ENCODE measurements at places on chromosomes 4 and X. TPM values are rescaled to one million over a fixed set of nuclear protein-coding genes. Genes with fewer than 3 reads are reported as not detected.
A peak's percentile ranks its signal among the peaks of the same experiment; 100 is the strongest.

The IL2 gene
- polyA plus RNA-seq = not detected

The MSX1 gene
- polyA plus RNA-seq = 3.0 TPM

The BMX gene
- polyA plus RNA-seq = not detected

The GLOD5 gene
- polyA plus RNA-seq = 12.6 TPM

The APBB2 gene
- polyA plus RNA-seq = 13.4 TPM

The DUX4 gene
- polyA plus RNA-seq = not detected

The TFE3 gene
- 32.8 TPM for polyA plus RNA-seq

The FGG gene
- polyA plus RNA-seq = 1.8 TPM

The PCDH18 gene
- polyA plus RNA-seq = 2.2 TPM

The LARP1B gene
- 9.3 TPM for polyA plus RNA-seq

DNA sequence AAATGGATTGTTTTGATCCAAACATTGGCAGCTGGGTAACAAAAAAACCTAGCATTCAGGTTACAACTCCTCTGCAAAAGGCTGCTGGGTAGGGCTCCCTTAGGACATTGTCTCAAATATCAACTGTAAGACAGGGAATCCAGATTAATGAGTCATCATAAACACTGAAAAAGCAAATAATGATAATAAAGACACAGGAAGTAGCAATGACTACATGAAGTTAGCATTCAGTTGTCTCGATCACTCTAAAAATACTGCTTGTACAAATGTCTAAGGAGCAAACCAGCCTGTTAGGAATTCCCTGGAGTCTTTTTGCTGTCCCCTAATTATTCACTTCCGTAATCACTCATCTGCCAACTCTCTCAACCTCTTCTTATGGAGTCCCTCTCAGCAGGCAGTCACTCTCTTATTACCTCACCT, 259.2 kb downstream of the GPC3 start:
- no peaks in the 10 kb centered on the region for H3K4me1 ChIP-seq
- no peak for DNase-seq
- no peak overlapping the region for H3K4me3 ChIP-seq
- H3K27me3 ChIP-seq = no peaks in the 10 kb centered on the region
- no peaks in the 10 kb centered on the region for H3K36me3 ChIP-seq
- no peak overlapping the region for H3K27ac ChIP-seq

DNA sequence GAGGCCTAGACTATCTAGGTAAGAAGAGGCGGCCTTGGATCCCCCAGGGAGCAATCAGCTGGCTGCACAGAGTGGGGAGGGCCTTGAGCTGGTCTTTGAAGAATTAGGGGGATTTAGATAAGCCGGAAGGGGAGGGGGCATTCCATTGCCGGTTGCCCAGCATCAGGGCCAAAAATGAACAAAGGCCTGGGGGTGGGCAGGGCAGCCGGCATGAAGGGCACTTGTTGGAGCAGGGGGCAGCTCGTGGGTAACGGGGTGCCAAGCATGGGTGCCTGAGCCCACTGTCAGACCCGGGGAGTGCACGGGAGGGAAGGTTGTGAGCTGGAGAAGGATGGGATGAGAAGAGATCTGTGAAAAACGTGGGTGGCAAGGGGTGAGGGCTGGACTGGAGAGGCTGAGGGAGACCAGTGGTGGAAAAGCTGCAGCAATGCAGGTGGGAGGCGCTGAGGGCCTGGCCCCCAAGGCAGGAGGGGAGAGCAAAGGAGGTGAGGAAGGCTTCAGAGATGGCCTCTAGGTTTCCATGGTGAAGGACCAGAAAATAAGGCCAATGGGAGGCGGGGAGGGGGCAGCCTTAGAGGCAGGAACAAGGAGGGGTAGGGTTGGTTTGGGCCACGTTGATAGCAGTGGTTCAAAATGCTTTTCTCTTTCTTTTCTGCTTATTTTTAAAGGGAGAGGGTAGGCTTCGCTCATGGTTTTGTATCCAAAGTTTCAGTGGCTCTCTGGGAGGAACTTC, 8.6 kb downstream of the KLF3 start:
- peak overlapping the region; percentile 86 for H3K27ac ChIP-seq
- H3K36me3 ChIP-seq = no peaks in the 10 kb centered on the region
- peaks cover 50% of the 10 kb centered on the region for H3K4me1 ChIP-seq
- H3K27me3 ChIP-seq = no peaks in the 10 kb centered on the region

DNA sequence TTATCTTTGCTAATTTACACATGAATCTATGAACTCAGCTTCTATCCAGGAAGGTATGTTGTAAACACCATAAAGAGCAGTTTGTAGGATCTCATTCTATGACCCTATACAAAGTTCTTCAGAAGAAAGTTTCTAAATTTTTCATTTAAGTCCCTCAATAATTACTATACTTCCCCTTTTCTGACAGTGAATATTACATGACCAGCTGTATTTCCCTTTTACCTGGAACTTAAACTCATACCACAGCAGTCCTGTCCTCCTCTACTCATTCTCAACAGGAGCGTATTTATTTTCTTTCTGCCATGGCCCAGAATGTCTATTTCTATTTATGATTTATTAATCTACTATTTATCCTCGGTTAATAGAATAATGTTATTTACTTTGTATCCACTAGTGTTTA, 15.8 kb downstream of the RASGEF1B start:
- no peaks in the 10 kb centered on the region for H3K27me3 ChIP-seq
- H3K36me3 ChIP-seq = peaks cover 7% of the 10 kb centered on the region
- no peak for DNase-seq
- H3K27ac ChIP-seq = no peak overlapping the region

DNA sequence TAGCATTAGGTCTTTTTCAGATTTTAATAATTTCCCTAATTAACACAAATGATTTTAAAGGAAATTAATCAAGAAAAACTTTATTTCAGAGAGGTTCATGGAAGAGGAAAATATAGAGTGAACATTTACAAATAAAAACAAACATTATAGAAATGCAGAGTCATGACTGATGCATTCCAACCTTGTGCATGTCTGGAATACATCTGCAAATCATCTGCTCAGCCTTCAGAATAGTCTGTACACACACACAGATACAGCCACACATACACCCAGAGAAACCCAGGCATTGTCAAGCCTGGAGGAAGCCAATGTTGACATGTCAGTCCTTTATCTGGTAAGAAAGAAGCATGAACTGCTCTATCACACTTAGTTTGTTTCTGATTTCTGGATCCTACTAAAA, 61.3 kb upstream of the NFKB1 start:
- DNase-seq = peak; percentile 27
- no peak overlapping the region for H3K4me3 ChIP-seq
- no peaks in the 10 kb centered on the region for H3K27me3 ChIP-seq
- H3K4me1 ChIP-seq = peaks cover 5% of the 10 kb centered on the region
- H3K36me3 ChIP-seq = no peaks in the 10 kb centered on the region
- H3K27ac ChIP-seq = no peak overlapping the region

GRCh38 chr4:78069319-78069718, 12.2 kb downstream of the FRAS1 start:
- no peaks in the 10 kb centered on the region for H3K36me3 ChIP-seq
- H3K27ac ChIP-seq = no peak overlapping the region
- H3K4me3 ChIP-seq = no peak overlapping the region
- peaks cover 4% of the 10 kb centered on the region for H3K4me1 ChIP-seq

DNA sequence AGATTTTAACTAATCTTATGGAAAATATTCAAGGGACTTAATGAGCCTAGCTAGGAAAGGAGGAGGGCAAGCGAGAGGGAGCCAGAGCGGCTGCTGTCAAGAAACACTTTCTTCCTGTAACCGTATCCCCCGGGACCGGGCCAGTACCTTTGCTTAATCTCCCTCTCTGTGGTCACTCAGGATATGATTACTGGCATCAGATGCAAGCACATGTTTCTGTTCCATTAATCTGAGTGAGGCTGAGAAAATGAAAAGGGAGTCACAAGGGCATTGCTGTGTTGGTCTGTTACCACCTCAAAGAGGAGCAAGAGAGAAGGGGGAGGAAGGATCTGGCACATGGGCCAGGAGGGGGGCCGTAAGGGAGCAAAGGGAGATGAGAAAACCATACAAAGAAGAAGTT, 356.7 kb upstream of the GATB start:
- DNase-seq = peak; percentile 48
- no peaks in the 10 kb centered on the region for H3K4me1 ChIP-seq
- no peak overlapping the region for H3K4me3 ChIP-seq
- no peak overlapping the region for H3K27ac ChIP-seq

DNA sequence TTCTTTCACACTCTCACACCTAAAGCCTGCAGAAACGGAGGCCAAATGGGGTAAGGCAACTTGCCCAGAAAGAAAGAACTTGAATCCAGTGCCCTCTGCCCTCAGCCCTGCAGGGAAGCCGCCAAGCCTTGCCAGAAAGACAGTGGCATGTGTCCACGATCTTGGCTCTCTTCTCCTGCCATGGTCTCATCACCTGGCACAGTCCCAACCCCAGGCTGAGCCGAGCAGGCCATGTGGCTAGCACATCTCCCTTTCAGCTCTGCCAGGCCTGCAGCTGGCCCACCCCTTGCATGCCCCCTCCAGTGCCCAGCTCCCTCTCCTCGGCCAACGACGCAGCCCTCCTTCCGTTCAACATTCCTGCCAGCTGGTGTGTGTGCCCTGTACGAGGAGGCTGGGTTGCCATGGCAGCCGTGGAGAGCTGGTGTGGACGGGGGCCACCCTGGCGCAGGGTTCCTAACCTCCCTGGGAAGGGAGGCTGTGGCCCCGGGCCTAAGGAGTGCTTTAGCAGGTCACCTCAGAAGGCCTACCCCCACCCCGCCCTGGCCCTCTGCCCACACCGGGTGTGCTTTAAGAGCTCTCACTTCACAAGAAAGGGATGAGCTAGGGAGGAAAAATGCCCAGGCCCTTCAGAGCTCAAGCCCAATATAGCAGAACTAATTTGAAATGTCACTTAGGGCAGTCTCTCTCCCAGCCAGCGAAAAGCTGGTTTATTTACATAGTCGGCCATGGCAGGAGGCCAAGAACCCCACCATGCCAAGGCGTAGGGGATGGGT, 73.0 kb upstream of the PJA1 start:
- H3K27ac ChIP-seq = no peak overlapping the region
- DNase-seq = peak; percentile 30
- peaks cover 3% of the 10 kb centered on the region for H3K4me1 ChIP-seq
- peaks cover 2% of the 10 kb centered on the region for H3K27me3 ChIP-seq
- no peak overlapping the region for H3K4me3 ChIP-seq

DNA sequence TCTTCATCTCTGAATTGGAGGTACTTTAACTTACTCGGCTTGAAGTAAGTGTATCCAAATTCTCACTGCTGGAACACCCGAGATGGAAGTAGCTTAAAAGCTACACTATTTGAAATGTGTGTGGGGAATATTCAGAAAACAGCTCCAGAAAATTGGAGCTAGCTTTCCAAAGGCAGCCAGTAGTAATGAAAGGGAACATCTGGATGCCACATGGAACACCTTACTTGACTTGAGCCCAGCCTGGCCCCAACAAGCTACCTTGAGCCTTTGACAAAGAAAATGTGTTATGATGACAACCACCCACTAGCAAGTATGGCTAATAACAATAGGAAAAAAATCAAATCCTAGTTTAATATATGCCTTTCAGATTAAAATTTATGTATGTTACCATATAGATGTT, 161.5 kb downstream of the PRDM5 start:
- H3K4me3 ChIP-seq = no peak overlapping the region
- H3K27ac ChIP-seq = no peak overlapping the region
- no peaks in the 10 kb centered on the region for H3K27me3 ChIP-seq
- H3K36me3 ChIP-seq = no peaks in the 10 kb centered on the region
- DNase-seq = no peak
- H3K4me1 ChIP-seq = peaks cover 4% of the 10 kb centered on the region

GRCh38 chr4:13922459-13922858, 294.9 kb upstream of the BOD1L1 start:
- no peaks in the 10 kb centered on the region for H3K27me3 ChIP-seq
- H3K27ac ChIP-seq = no peak overlapping the region
- no peak for DNase-seq
- no peaks in the 10 kb centered on the region for H3K36me3 ChIP-seq
- no peak overlapping the region for H3K4me3 ChIP-seq
- no peaks in the 10 kb centered on the region for H3K4me1 ChIP-seq

GRCh38 chrX:16002185-16002584, 121.2 kb upstream of the GRPR start:
- no peak overlapping the region for H3K27ac ChIP-seq
- H3K27me3 ChIP-seq = no peaks in the 10 kb centered on the region
- DNase-seq = no peak
- no peak overlapping the region for H3K4me3 ChIP-seq
- H3K36me3 ChIP-seq = no peaks in the 10 kb centered on the region

- H3K4me3 ChIP-seq = no peak overlapping the region
- peaks cover 3% of the 10 kb centered on the region for H3K27me3 ChIP-seq
- no peaks in the 10 kb centered on the region for H3K4me1 ChIP-seq
- peaks cover 17% of the 10 kb centered on the region for H3K36me3 ChIP-seq
- H3K27ac ChIP-seq = no peak overlapping the region
These were observed 56.4 kb downstream of the PHKA2 start for GRCh38 chrX:18927558-18927957.

- H3K4me3 ChIP-seq = no peak overlapping the region
- no peaks in the 10 kb centered on the region for H3K36me3 ChIP-seq
- H3K27ac ChIP-seq = no peak overlapping the region
- H3K4me1 ChIP-seq = no peaks in the 10 kb centered on the region
These were observed 635.0 kb upstream of the NR3C2 start for GRCh38 chr4:149077181-149077580.

- no peaks in the 10 kb centered on the region for H3K4me1 ChIP-seq
- no peaks in the 10 kb centered on the region for H3K36me3 ChIP-seq
- DNase-seq = no peak
- no peak overlapping the region for H3K27ac ChIP-seq
- H3K4me3 ChIP-seq = no peak overlapping the region
- no peaks in the 10 kb centered on the region for H3K27me3 ChIP-seq
These were observed 200.3 kb upstream of the BCOR start for GRCh38 chrX:40298069-40298468.

DNA sequence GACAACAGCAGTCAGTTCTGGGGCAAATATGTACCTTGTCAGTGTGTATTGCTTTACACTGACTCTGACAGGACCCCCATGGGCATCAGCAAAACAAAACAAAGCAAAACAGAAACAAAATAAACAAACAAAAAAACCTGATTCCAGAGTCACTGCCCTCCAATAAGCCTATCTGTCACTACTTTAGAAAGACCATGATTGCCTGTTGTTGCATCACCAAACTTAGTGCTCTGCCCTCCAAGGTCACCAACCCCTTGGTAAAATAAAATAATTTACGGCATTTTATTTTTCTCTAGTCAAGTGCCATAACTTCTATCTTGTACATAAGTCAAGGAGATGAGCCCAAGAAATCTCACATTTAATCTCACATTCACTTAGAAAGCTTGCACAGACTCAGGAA, 120.9 kb upstream of the ADAMTS3 start:
- H3K27me3 ChIP-seq = no peaks in the 10 kb centered on the region
- no peak for DNase-seq
- H3K36me3 ChIP-seq = no peaks in the 10 kb centered on the region
- no peaks in the 10 kb centered on the region for H3K4me1 ChIP-seq
- H3K27ac ChIP-seq = no peak overlapping the region

DNA sequence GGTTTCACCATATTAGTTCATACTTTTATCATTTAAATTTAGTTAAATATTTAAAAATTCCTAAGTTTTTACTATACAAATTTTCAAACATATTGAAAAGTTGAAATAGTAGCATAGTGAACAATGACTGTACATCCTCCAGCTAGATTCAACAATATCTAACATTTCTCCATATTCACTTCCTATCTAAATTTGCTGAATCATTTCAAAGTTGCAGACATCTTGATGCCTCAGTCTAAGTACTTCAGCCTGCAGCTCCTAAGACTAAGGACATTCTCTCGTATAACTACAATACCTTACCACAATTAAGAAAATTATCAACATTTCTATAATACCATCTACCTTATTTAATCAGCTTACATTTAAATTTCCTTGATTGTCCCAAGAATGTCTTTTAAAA, 132.7 kb downstream of the TMEM164 start:
- no peaks in the 10 kb centered on the region for H3K4me1 ChIP-seq
- no peak overlapping the region for H3K4me3 ChIP-seq
- H3K27me3 ChIP-seq = no peaks in the 10 kb centered on the region
- DNase-seq = no peak
- no peaks in the 10 kb centered on the region for H3K36me3 ChIP-seq
